ENCODE measurements at places on chromosomes 12 and 14.

- no peak for DNase-seq
Measured at GRCh38 chr12:42552822-42553221, 36.7 kb downstream of the PRICKLE1 start.

DNA sequence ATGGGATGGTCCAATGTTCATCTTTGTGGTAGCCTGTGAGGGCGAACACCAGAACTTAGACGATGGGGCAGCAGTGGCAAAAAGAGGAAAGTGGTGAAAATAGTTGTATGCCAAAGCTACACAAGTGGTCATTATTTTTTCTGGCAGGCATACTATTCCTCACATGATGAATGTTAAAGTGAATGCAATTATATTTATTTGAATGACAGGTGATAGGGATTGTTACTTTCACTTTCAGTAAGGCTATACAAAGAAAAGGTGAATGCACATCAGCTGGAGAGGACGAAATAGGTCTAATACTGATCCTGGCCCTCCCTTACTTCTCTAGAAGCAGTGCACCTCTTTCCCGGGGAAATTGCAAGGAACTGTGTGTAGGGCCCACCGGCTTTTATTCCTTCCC is 470.1 kb downstream of the TMTC2 start:
- no peak for DNase-seq

GRCh38 chr14:95237121-95237957 is 80.0 kb upstream of the DICER1 start:
- DNase-seq, result no peak

DNA sequence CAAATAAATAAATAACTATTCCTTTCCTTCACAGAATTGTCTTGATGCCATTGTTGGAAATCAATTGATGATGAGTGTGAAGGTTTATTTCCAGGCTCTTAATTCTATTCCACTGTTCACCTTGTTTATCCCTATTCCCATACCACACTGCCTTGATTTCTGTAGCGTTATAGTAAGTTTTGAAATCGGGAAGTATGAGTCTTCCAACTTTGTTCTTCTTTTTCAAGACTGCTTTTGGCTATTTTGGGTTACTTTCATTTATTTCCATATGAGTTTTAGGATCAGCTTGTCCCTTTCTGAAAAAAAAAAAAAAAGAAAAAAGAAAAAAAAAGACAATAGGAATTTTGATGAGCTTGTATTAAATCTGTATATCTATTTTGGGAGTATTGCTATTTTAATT is 9.3 kb upstream of the CDK2AP1 start:
- DNase-seq, result no peak

GRCh38 chr12:59182191-59182590 is 261.9 kb upstream of the LRIG3 start:
- DNase-seq, result no peak

DNA sequence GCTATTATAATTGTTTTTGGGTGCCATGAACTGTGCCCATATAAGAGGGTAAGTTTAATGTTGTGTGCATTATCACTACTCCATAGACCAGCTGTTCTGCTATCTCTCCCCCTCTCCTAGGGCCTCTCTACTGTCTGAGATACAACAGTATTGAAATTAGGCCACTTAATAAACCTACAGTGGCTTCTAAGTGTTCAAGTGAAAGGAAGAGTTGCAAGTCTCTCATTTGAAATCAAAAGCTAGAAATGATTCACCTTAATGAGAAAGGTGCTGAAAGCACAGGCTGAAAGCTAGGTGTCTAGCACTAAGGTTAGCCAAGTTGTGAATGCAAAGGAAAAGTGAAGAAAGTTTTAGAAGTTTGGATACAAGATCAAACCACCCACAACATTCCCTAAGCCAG is 168.0 kb downstream of the SLC16A7 start:
- DNase-seq, result no peak

DNA sequence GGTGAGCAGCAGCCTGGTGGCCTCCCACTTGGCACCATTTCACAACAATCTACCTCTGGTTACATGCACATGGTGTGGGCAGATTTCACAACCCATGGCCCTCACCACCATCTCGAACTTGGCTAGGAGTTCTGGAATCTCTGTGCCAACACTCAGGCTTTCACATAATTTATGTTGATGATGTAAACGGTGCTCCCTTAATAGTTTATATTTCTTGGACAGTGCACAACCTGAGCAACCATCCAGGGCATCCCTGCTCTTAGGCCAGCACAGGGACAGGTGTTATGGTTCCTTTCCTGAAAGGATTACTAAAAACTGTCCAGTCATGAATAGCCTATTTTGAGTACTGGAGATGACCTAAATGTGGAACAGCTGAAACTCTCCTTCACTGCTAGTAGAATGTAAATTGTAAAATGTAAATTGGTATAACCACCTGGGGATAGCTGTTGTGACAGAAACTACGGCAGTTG is 28.6 kb downstream of the ABCB9 start:
- DNase-seq, result no peak

DNA sequence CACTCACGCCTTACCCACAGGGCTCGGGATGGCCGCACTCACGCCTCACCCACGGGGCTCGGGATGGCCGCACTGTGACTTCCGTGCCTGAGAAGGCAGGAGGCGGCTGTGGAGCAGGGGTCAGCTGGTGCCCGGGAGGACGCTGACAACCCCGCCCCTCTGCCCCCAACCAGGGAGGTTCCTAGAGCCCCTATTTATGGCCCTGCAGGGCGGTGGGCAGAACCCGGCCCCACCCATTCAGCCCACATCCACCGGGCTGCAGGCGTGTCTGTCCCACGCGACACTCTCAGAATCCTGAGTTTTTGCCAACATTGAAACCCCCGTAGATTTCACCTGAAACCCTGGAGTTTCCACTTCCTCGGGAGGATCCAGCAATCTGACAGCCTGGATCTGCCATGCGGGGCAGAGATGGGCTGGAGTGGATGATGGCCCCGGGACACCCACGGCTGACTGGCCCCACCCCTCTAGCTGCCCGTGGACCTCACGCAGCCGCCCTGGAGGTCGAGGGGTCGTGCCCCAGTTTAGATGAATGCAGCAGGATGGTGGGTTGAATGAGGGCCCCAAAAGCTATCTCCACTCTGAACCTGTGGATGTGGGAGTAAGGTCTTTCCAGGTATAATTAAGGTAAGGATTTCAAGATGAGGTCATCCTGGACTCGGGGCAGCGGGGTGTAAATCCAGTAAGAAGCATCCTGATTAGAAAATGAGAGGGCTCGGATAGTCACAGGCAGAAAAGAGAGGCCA is 20.4 kb downstream of the GALNT9 start:
- no peak for DNase-seq

DNA sequence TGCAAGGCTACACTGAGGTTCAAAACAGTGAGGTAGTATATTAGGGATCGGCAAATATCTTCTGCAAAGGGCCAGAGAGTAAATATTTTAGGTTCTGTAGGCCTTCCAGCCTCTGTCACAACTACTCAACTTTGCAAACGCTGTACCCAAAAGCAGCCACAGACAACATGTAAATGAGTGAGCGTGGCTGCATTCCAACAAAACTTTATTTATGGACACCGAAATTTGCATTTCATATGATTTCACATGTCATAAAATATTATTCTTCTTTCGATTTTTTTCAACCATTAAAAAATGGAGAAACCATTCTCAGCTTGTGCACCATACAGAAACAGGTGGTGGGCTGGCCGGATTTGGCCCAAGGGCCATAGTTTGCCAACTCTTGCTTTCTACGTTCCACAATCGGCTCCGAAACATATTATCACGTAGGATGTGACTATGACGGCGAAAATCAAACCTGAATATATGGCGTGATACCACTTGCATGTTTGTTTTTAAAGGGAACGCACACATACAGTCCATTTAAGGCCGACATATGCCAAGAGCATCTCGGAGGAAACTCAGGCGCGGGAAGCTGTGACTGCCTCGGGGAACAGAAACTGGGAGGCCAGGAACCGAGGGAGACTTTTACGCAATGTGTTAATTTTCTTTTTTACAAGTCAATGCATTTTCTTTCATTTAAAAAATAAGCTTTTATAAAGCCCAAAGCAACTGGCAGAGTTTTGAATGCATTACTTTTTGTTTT is 7.1 kb downstream of the NCOR2 start:
- no peak for DNase-seq

DNA sequence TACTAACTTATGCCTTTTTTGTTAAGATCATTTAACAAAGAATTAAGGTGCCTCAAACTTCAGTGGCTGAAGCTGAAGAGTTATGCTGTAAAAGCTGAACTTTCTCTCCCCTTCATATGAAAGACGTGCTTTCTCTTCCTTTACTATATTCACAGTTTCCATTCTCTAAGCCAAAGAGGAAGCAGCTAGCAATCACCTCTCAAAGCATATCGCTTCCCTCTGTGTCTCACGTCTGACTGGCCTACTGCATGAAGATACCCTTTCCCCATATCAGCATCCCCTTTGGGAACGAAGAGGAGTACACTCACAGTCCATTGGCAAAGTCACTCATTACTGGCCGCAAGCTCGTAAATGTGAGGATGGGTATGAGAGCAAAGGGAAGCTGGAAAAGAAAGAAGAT is 34.9 kb downstream of the SLC11A2 start:
- no peak for DNase-seq

DNA sequence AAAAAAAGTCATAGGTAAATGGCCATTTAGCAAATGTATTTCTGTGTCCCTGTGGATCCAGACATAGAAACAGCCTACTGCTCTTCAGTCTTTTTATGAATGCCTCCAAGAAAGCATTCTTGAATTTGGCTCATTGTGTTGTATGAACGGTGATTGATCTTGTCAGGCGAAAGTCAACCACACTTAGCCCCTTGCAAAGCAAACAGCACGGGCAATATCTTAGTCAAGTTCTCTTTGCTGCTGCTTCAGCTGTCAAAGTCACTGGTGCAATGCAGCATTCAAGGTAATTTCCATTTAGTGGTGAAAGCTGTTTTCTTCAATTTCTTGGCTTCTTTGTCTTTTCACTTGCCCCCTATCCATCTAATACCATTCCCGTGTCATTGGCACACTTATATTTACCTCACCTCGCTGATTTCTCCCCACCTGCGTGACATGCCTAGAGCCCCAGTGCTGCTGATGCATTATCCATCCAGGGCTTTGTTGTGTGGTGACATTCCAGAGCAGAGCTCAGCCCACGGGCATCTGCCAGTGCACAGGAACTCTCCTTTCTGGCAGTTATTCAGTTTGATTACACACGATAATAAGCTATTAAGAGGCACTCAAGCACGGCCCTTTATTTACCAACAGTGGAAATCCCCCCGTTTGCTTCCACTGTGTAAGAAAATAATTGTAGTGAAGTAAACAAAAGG is 362.3 kb upstream of the NOVA1 start:
- no peak for DNase-seq

- no peak for DNase-seq
Measured at GRCh38 chr14:29236848-29237247, 470.3 kb downstream of the FOXG1 start.

GRCh38 chr14:78075555-78076277 is 94.5 kb upstream of the NRXN3 start:
- no peak for DNase-seq

DNA sequence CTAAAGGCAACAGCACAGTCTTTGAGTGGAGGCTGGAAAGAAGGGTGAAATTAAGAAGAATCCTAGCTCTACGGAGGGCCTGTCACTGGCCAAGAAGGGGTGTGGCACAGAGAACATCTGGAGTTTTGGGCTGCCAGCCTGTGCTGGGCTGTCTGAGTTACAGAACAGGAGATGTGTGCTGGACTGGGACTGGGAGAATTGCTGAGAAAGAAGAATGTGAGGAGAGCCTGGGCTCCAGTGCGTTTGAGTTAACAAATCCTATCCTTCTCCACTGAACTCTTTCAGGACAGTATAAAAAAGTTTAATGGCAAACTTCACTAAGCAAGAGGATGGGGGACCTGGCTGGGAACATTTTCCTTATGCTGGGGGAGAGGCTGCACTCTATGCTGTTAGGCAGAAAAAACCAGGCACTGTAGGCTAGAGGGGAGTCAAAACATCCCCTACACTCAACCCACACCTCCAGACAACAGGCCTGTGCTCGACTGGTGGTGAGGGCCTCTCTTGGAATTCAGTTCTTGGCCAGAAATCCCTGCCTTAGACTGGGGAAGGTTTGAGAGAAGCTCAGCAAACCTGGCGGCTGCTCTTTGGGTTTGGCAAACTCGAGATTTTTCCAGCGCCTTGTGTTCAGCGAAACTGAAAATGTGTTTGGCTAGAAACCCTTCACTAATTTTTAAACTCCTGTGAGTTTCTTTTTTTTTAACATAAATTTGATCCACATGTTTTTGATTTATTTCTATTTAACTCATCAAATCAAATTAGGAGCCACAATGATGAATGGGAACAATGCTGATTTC is 217.3 kb downstream of the MON2 start:
- DNase-seq, result no peak

DNA sequence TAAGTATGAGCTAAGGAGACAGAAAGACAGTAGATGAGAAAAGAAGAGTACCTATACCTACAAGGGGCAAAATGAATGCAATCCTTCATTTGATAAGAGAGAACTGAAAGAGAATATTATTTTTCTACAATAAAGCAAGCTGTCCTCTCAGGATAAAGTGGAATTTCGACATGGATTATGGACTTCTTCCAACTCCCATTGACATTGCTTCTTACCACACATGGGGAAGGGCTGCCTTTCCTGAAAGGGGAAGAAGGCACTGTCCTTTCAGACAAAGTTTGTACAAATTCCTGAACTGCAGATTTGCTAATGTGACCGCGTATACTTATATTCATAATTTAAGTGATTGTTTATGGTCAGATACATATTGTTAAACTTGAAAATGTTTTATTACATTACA is 4.3 kb upstream of the HEBP1 start:
- DNase-seq, result no peak

DNA sequence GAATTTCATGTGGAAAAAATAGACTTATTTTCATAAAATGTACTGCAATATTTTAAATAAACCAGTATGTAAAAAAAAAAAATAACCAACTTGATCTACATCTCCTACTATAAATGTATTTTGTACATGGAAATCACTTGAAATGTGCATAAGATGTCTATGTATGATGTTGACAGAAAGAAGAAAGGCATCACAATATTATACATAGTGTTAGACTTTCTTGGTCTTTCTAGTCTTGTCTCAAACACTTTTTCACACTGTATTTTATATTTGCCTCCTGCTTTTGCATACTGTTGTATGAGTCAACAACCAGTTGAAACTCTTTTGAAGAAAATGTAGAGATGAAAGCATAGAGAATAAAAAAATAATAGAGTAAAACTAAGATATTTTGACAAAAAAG is 352.4 kb upstream of the MGAT4C start:
- DNase-seq, result no peak

GRCh38 chr12:6223545-6223944 is 23.3 kb downstream of the CD9 start:
- DNase-seq, result no peak

DNA sequence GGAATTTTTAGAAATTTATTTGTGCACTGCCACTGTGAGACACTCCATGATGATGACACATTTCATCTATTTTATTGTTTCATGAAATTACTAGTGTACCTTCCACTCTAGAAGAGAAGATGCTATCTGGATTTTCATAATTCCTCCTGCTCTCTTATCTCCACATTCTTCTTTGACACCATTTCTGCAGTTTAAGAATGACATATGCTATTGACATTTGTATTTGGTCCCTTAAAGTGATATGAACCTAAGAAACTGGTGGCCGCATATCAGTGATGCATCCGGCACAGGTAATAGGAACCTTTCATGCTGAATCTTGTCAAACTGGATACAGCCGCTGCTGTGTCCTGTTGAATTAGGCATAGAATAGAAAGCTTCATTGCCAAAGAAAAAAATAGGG is 696.3 kb downstream of the TMEM121 start:
- DNase-seq, result no peak

All from activated CD8-positive, alpha-beta memory T cell treated with anti-CD3 and anti-CD28 coated beads for 24 hours (primary cell).